Sciatic nerve (tissue), 2 donors: ENCODE measurements at places on chromosomes 12 and 14.

DNA sequence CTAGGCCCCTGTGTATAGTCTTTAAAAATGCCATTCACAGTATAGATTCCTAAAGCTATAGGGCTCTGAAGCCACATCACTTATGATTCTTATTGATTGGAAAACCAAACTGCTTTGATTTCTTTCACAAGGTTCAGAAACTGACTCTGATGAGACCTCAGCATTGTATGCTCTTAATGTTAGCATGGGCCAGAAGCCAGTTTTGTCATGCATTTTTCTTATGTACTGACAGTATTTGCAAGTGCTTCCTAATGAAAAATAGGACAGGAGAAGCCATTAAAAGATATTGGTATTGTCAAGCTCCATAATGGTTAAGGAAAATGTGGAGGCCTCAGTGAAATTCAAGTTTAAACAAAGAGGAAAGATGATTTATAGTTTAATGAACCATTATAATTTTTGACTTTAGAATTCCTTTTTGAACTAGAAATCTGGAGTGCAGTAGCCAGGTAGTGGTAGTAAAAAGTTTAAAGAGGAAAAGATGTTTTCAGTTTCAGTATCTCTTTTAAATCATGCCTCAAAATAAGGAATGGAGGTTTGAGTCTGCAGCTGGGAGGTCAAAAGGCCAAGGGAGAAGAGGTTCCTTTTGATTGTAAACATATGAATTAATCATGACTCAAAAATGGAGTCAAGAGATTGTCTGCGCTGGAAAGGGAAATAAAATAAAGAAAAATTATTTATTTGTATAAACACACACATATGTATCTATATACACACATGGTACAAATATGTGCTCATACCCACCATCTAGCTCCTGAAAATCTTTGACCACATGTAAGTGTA lies 388.1 kb upstream of the PRICKLE1 start:
- DNase-seq, result no peak

DNA sequence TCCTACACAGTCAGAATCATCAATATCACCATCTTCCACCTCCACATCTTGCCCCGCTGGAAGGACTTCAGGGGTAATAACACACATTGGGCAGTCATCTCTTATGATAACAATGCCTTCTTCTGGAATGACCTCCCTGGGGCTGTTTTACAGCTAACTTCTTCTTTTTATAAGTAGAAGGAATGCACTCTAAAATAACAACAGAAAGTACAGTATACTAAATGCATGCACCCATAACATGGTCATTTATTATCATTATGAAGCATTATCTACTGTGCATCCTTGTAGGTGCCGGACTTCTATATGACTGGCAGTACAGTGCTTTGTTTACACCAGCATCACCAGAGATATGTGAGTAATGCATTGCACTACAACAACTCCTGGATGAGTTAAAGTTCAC lies 19.0 kb upstream of the NUAK1 start:
- no peak for DNase-seq

- DNase-seq, result no peak
Observed at GRCh38 chr12:80708259-80708974, 983 bp downstream of the MYF6 start.

DNA sequence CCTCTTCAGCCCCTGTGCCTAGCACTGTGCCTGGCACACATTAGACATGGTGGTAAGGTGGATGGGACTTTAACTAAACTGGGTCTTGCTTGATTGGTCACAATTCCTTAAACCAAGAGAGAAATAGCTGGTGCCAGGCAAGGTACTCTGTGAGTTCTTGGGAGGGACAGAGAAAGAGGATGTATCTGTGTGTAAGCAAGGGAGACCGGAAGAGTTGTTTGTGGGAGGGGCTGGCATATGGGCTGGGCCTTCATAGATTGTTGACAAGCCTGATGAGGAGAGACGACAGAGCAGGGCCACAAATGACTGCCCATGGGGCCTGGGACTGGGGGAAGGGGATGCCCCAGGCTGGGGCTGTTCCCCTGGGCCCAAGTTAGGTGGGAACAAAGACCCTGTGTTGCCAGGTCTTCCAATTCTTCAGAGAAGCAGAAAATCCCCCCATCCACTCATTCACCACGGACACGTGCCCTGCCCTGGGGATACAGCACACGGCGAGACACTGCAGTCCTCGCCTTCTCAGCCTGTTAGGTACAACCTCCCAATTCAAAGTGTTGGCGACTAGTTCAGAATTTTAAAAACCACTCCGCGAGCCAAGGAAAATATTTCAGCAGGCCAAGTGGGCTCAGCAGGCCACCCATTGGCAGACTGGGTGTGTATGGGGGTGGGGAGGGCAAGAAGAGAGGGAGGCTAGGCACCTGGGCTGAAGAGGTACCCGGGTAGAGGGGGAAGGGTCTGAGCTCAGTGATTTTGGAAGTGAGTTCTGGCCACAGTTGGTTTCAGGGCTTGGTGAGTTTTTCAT lies 11.4 kb upstream of the CYP46A1 start:
- no peak for DNase-seq

DNA sequence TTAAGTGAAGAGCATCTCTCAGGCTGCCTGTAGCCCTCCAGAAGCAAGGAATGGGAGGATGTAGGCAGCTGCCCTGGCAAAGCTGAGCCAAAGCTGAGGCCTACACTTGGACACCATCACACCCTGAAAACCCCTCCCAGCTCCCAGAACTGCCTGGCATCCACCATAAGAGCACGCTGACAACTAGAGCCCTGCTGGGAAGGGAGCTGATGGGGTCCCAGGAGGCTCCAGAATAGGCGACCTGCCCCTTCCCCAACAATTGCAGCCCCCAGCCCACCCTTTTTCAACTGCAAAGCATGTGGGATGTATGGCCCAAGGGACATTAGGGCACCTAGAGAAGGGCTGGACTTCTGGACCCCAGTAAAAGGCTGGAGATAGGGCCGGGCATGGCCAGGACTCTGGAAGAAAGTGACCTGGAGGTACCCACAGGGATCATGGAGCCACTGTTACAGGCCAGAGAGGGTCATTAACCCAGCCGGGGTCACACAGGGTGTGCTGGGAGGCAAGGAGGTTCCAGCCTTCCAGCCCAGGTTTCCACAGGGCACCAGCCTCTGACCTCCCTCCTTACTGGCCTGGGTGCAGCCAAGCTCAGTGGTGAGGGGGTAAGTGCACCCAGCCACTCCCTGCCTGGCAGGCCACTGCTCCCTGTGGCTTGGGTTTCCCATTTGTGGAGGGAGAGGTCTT lies 27.8 kb downstream of the FAM222A start:
- peak; percentile 30 for DNase-seq

GRCh38 chr12:57940052-57940914 lies 1.1 kb upstream of the ATP23 start:
- no peak for DNase-seq

DNA sequence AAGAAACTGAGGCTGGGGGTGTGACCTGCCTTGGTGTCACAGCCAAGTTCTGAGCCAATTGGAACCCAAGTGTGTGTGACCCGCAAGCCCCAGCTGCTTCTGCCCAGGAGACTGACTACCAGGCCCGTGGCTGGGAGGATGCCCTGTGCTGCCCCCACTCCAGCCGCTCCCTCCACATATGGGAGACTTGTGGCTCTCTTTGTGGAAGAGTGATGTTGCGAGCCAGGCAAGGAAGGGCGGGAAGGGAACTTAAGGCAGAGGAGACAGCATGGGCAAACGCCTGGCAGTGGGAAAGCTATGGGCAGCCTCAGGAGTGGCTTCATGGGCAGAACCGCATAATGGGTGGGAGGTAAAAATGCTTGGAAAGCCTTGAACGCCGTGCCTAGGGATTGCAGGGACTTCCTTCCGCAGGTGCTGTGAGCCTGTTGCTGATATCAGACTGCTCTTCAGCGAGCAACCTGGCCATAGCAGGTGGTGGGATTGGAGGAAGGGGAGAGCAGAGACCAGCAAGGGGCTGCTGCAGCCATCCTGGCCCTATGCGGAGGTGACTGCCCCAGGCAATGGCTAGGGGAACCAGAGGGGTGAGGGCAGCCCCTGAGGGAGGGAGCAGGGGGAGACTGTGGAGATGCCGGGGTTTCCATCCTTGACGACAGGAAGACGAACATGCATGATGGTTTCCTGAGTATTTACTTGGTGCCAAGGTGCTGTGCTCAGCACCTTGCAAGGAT lies 115.7 kb downstream of the LGMN start:
- DNase-seq, result no peak

- no peak for DNase-seq
Observed at GRCh38 chr12:49345825-49346658, 646 bp upstream of the DNAJC22 start.

DNA sequence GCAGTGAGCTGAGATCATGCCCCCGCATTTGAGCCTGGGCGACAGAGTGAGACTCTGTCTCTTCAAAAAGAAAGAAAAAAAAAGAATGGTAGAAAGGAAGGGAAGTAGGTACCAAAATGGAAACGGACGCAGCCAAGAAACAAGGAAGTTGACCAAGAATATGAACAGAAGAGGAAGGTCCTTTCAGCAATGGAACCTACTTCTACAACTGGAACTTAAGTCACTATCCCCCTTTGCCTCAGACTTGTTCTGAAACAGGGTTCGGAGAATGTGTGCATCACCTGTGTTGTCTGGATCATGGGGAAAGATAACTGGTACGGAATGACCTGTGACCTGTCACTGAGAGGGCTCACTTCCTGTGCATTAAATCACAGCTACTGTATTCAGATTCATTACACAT lies 43.9 kb upstream of the RNASE1 start:
- no peak for DNase-seq

DNA sequence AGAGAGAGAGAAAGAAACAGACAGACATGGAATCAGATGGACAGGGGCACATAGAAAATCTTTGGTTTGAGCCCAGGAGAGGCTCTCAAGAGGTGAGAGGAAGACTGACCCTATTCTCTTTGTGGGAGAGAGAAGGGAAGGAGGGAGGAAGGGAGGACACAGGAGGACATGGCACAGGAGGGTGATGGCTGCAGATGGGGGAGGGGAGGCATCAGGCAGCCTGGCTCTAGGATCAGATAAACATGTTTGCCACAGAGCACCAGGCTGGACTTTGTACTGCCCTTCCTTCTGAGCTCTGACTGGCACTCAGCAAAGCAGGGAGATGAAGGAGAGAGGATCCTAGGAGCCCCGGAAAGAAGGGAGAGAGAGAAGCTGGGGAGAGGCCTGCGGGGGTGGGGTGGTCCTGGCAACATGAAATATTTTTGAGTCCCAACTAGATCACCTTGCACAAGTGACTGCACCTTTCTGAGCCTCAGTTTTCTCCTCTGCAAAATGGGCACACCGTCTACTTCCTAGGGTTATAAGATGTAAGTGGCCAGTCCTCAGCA lies 6.1 kb downstream of the HNF1A start:
- no peak for DNase-seq

- DNase-seq, result no peak
Observed at GRCh38 chr12:77983859-77984258, 153.2 kb downstream of the NAV3 start.

GRCh38 chr14:67360470-67361206 lies 510 bp downstream of the EIF2S1 start:
- DNase-seq, result no peak

DNA sequence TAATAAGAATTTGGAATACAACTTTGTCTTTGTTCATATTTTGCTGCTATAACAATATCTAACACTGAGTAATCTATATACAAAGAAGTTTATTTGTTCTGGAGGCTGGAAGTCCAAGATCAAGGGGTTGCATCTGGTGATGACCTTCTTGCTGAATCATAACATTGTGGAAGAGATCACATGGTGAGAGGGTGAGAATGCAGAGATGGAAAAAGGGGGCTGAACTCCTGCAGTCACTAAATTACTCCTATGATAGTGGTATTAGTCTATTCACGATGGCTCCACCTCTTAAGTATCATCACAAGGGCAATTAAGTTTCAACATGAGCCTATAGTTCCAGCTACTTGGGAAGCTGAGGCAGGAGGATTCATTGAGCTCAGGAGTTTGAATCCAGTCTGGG lies 4.5 kb upstream of the AKAP6 start:
- no peak for DNase-seq

GRCh38 chr12:28905220-28905955 lies 243.7 kb upstream of the FAR2 start:
- DNase-seq, result no peak

GRCh38 chr14:31380106-31380505 lies 40.2 kb downstream of the HEATR5A start:
- DNase-seq, result no peak

DNA sequence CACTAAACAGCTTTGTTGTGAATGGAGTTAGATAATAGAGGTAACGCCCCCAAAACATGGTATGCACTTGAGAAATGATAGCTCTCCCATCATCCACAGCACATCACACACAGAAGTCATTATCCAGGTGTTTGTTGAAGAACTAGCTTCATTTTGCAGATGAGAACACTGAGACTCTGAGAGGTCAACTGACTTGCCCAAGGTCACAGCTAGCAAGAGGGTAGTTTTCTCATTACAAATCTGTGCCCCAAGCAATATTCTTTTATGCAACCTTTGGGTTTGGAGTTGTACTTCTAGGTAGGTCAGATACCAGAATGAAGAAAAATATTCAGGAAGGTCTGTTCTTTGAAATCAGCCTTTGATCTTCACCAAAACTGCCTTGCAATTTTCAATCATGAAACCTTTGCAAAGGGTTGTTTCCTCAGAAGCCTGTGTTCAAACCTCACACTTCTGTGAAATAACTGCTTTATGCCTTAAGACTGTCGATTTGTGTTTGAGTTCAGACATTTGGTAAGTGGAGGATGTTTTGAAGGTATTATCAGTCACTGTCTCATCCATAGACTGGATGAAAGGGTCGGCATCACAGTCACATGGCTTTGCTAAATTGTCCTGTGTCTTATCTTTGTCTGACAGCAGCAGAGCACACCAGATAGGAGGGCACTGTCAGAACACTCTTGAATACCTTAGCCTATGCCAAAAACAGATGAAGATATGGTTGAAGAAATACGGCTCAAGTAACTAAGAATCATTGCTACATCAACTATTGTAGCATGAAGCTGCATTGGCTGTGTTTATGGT lies 233.2 kb upstream of the BTG1 start:
- DNase-seq, result no peak

DNA sequence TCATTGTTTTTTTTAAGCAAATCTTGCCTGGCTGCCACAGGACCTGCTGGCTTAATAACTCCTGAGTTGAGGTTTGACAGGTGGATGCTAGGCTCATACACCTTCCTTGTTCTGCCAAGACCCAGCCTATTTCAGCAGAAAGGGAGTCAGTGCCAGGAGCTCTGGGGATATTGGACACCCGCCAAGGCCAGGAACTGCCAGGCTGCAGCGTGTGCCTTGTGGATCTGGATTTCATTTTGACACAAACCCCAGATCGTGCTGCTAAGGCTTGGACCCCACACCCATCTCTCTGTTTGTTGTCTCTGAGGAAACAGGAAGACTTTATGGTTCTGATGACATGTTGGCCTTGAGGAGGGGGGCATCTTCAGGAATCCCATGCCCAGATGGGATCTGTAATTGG lies 44.4 kb upstream of the PRIMA1 start:
- no peak for DNase-seq

- no peak for DNase-seq
Observed at GRCh38 chr14:59630288-59630963, 53.8 kb upstream of the CCDC175 start.

GRCh38 chr12:15863984-15864383 lies 18.2 kb upstream of the STRAP start:
- no peak for DNase-seq

GRCh38 chr12:74317078-74317601 lies 220.5 kb upstream of the ATXN7L3B start:
- no peak for DNase-seq
